ENCODE measurements at places on chromosomes 2 and 18. TPM values are rescaled to one million over a fixed set of nuclear protein-coding genes. Genes with fewer than 3 reads are reported as not detected.
A peak's percentile ranks its signal among the peaks of the same experiment; 100 is the strongest.

GRCh38 chr2:60808330-60808801, 52.3 kb downstream of the PAPOLG start:
- no peak for DNase-seq

DNA sequence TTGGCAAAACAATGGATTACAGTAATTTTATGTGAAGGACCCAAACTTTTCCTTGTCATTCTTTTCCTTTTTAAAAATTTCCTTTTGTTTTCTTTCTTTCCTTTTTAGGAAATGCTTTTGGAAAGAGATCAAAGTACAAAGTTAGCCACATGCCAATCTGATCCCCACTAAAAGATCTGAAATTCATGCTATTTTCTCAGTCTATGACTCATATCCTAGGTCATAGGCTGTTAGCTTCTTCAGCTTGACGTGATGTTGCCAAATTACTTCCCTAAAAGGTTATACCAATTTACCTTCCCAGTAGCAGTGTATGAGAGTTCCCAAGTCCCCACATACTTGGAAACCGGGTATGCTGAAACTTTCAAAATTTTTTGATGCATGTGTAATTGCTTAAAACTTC, 355.3 kb downstream of the INSIG2 start:
- DNase-seq = no peak

- no peak for DNase-seq
Measured at GRCh38 chr2:118050386-118050785, 36.5 kb upstream of the CCDC93 start.

GRCh38 chr2:22883054-22883453, 501.9 kb upstream of the KLHL29 start:
- no peak for DNase-seq

- no peak for DNase-seq
Measured at GRCh38 chr18:42545825-42546224, 569.7 kb downstream of the RIT2 start.

- DNase-seq = no peak
Measured at GRCh38 chr2:117968722-117969121, 45.1 kb downstream of the CCDC93 start.

GRCh38 chr2:213306316-213306942, 22.2 kb downstream of the SPAG16 start:
- DNase-seq = no peak

DNA sequence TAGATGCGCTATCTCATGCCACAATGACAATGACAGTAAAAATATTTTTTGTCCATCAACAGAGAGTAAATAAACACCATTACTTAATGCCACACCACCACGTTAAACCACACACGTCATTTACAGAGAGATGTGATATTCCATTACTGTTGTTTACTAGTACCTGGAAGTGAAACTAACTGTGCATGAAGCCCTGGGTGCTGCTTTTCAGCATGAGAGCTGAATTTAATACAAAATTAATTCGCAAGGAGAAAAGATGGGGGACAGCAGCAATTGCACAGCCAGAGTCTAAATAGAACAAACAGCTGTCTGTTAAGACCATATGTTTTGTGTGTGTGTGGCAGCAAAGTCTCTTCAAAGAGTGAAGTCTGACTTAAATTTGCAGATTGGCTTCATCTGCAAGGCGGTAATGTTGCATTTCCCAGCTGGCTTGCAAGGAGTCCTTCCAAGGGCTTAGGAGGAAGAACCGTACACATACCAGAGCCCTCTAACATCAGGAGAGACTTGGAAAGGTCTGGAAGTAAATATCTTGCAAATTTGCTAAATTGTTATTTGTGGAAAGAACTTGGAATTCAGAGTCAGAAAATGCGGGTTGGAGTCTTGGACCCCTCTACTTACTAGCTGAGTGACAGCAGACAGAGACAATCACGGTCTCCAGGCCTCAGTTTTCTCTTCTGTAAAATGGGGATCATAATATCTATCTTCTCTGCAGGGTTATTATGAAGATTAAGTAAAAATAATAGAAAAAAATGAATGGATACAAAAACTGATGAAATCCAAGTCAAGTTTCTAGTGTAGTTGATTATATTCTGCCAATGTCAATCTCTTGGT, 127.6 kb downstream of the ALPK2 start:
- DNase-seq = no peak

DNA sequence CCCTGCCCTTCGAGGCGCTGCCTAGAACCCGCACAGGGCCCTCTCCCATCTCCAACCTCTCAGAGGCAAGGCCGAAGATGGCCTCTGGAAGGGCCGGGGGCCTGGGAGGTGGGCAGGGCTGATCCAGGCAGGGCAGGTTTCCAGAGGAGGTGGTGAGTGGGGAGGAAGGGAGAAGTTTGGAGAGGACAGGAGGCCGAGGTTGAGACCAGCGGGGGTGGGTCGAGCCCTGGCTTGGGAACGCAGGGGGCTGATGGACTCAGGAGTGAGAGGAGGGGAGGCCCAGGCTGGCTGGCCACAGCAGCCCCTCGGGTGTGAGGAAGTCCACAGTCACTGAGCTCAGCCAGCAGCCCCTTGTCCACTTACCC, 10.5 kb downstream of the CAPN10 start:
- no peak for DNase-seq

DNA sequence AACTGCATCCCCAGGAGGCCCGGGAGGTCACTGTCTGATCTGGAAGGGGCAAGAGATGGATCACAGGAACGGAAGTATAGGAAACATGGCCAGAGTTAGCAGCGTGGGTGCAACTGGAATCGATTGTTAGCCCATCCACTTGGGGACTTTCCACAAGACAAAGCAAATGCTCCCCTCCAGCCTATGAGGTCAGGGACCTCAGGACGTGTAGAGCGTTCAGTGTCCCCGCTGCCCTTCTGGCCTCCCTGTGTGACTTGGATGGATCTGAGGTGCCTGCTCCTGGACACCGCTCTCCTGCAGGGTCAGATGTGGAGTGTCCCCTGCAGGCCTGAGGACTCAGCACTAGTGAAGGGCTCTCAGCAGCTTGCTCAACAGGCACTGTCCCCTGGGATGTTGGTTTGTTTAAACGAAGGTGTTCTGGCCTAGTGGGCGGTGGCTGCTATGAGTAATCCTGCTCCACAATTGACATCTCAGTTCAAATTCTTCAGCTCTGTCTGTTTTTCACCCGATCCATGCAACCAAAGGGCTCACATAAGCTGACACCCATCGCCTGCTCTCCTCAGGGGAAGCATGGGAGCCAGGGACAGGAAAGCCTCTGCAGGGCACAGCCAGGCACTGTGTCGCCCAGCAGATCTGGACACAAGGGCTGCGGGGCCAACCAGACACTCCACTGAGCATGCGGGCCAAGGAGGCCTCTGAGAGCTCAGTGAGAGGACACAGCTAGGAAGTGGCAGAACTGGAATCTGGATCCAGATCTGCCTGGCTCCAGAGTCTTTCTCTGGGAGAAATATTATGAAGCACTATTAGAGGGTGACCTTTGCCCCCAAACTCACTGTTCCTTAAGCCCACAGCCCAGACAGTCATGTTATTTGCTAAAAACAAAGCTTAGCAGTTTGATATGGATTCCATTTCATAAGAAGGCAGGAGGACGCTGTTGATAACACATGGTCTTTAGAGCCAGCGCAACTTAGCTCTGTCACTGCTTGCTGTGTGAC, 78.5 kb downstream of the RHOB start:
- no peak for DNase-seq

GRCh38 chr2:285531-285930, 2.4 kb downstream of the ALKAL2 start:
- no peak for DNase-seq

GRCh38 chr18:56038171-56039030, 450.4 kb upstream of the TCF4 start:
- DNase-seq = no peak

DNA sequence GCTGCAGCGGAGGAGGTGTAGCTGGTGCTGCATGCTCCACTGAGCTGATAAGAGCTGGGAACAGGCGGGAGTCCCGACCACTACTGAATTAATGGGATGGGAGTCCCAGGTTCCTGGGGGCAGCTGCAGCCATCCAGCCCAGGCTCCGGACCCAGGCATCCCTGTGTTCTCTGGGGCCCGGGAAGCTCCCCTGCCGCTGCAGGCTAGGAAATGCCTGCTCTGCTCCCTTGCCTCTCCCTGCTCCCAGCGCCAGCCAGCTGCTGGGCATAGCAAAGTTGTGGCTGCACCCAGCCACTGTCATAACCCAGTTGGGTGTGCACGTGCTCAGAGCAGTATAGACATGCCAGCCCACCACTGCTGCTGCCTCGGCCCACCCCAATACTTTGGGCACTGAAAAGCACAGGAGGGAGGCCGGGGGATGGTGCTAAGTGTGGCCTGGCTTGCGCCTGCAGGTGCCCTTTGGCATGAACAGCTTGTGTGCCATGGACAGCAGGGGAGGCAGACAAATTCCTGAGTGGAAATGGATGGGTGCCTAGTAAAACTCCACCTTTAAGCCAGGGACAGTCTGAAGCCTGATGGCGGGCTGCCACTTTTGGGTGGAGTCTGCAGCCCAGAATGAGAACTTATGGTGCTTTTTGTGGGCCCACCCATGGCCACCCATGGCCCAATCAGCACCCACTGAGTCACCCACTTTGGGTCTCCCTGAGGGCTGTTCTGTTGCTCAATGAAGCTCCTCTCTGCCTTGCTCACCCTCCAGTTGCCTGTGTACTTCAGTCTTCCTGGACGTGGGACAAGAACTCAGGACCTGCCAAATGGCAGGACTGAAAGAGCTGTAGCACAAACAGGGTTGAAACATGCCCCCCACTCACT, 219.3 kb upstream of the TMEFF2 start:
- no peak for DNase-seq

GRCh38 chr18:7878265-7879211, 311.4 kb downstream of the PTPRM start:
- no peak for DNase-seq

DNA sequence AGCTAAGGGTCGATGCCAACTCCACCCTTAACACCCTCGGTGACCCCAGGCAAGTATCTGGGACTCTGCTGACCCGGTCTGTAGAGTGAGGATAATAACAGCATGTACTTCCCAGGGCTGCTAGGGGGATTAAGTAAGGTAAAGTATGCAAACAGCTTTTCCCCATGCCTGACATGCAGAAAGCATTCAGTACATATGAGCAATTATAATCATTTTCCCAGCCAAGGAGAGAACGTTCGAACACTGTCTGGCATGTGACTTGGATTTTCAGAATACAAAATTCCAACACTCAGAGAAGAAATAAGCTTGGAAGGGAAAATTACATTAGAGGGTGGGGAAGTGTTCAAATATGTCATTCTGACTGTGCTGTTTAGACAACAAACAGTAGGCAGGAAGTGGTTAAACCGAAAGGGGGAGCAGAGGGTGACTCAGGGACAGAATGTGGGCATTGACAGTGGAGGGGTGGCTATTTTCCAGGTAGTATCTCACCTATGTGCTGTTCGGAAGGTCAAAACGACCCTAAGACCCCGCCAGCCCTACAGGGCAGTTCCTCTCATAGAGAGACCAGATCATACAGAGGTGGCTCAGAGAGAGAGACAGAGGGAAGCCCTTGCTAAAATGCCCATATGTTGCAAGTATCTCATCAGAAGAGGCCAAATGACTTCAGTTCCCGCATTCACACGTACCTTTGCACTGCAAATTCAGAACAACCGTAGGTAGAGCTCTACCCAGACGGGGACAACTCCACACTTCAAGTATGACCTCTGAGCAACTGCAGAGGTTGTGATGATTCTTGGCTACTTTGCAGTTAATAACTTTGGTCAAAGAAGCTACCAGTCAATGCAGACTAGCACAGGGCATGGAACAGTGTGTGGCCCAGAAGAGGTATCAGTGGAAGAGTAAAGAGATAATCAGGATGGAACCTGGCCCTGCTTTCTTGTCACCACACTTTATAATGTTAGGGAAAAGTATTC, 14.8 kb downstream of the ASPRV1 start:
- DNase-seq = no peak

GRCh38 chr2:64338910-64339500, 115.0 kb upstream of the LGALSL start:
- DNase-seq = no peak

GRCh38 chr18:34977838-34978532, 63.2 kb upstream of the MAPRE2 start:
- no peak for DNase-seq

DNA sequence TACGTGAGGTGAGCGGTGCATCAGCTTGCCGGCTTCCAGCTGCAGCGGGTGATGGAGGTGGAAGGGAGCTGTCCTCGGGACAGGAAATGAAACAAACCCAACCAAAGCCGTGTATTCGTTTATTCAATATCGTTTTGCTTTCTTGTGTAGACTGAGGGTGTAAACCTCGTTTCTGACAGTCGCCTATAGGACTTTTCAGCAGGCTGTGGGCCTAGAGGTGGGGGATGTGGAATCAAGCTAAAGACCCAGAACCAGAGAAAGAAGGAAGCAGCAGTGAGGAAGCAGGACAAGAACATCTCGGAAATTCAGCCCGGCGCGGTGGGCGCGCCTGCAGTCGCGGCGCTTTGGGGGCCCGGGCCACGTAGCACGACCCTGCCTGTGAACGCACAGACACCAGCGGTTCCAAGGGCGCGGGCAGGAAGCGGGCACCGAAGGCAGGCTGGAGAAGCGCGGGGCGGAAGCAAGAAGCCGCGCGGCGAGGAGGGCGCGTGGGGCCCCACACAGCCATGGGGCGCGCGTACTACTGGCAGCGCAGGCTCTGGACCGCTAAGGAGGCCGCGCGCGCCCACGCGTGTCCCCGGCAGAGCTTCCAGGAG, 755 bp upstream of the ATP9B start:
- peak; percentile 7 for DNase-seq

DNA sequence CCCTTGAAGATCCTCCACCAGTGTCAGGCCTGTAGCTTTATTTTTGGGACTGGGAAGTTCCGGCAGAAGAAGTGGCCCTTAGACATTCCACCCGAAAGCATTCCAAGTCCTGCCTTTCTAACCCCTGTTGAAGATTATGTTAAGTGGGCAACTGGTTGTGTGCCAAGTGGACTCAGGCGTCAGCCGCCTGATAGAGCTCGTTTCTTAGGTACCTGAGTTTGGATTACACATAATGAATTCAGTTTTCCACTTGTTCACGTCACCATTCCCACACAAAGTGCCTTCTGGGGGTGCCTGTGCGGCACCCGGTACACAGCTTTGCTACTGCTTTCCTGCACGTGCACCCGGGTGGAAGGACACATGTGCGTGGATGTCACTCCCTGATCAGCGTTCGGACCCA, 156.5 kb downstream of the PTGR3 start:
- DNase-seq = no peak

- no peak for DNase-seq
Measured at GRCh38 chr2:232977438-232977971, 35.6 kb downstream of the NGEF start.

RNF125 gene
- 4.1 TPM for total RNA-seq

GRHL1 gene
- 12.0 TPM for total RNA-seq

CCDC150 gene
- 7.8 TPM for total RNA-seq

LRRC30 gene
- not detected for total RNA-seq

SKA1 gene
- 3.8 TPM for total RNA-seq

ELP2 gene
- 167 TPM for total RNA-seq

COLEC12 gene
- total RNA-seq = 282 TPM

MAP3K19 gene
- 6.9 TPM for total RNA-seq

ZC3H6 gene
- 14.8 TPM for total RNA-seq

SNORC gene
- total RNA-seq = 4.6 TPM

REEP1 gene
- 118 TPM for total RNA-seq

PROM2 gene
- total RNA-seq = 0.99 TPM

HOXD4 gene
- total RNA-seq = 3.9 TPM

GPR75 gene
- 17.5 TPM for total RNA-seq

IHH gene
- 0.30 TPM for total RNA-seq

LYPD6 gene
- 31.0 TPM for total RNA-seq

BOLL gene
- not detected for total RNA-seq

UCN gene
- 0.79 TPM for total RNA-seq

All from spinal cord (tissue), 10 donors.